Stimulated activated CD8-positive, alpha-beta memory T cell treated with anti-CD3 and anti-CD28 coated beads, Interleukin-4, amount 100 ng/mL, for 1 hour (primary cell): ENCODE measurements at places on chromosomes 2 and 18.

DNA sequence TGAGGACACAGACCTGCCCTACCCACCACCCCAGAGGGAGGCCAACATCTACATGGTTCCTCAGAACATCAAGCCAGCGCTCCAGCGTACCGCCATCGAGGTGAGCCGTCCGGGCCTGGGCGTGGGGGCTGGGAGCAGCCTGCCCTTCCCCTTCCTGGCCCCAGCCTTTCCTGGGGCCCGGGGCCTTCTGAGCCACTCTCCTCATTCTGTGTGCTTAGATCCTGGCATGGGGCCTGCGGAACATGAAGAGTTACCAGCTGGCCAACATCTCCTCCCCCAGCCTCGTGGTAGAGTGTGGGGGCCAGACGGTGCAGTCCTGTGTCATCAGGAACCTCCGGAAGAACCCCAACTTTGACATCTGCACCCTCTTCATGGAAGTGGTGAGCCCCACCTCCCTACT, 157.9 kb downstream of the DYSF start:
- DNase-seq = no peak

GRCh38 chr18:48121752-48122151, 191.3 kb upstream of the SMAD2 start:
- DNase-seq = no peak

- DNase-seq = no peak
Measured at GRCh38 chr2:141911485-141912066, 219.2 kb downstream of the LRP1B start.

DNA sequence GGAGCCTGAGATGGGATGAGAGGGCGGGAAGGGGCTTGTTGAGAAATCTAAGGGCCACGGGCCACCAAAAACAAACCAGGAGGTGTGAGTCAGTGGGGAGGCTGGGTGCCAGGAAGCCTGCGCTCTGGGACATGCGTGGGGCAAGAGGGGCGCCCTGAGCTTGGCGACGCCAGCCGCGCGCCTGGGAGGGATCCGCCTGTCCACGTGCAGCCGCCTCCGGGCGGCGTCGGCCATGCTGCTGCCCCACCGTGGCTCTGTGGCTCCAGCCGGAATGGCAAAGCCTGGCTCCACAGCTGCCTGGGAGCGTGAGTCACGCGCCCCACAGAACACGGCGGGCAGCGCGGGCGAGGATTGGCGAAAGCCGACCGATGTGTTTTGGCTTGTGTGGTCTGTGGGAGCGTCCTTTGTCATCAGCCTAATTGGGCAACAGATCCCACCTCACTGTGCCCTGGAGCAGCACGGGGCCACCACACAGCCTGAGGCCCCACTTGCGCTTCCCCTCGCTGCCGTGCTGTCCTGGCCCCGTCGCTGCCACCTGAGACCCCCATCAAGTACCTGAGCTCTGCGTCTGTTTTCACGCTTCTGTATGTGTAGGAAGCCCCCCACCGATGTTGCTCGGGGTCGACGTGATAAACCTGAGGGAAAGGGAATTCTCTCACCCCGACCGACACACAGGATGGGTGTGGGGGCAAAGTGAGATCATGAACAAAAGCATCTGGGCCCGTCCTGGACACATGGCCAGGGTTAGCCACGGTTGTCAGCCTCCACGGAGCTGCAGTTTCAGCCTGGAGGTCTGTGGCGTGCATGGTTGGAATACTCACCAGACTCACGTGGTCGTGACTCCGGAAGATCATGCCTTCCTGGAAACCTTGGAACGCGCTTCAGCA, 80.5 kb downstream of the NFATC1 start:
- DNase-seq = no peak

DNA sequence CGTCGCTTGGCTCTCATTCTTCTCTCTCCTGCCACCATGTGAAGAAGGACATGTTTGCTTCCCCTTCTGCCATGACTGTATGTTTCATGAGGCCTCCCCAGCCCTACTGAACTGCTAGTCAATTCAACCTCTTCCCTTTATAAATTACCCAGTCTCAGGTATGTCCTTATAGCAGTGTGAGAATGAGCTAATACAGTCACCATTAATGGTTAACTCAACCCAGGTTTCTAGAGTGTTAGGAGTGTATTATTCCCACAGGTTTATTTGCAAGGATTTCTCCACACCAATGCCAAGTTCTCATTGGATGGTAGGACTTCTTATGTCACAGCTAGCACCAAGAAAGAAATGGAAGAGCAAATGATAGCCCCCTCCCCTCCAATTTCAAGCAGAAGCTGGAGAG, 71.9 kb downstream of the DYNAP start:
- DNase-seq = no peak

GRCh38 chr2:101230541-101231001, 22.1 kb upstream of the CNOT11 start:
- no peak for DNase-seq

DNA sequence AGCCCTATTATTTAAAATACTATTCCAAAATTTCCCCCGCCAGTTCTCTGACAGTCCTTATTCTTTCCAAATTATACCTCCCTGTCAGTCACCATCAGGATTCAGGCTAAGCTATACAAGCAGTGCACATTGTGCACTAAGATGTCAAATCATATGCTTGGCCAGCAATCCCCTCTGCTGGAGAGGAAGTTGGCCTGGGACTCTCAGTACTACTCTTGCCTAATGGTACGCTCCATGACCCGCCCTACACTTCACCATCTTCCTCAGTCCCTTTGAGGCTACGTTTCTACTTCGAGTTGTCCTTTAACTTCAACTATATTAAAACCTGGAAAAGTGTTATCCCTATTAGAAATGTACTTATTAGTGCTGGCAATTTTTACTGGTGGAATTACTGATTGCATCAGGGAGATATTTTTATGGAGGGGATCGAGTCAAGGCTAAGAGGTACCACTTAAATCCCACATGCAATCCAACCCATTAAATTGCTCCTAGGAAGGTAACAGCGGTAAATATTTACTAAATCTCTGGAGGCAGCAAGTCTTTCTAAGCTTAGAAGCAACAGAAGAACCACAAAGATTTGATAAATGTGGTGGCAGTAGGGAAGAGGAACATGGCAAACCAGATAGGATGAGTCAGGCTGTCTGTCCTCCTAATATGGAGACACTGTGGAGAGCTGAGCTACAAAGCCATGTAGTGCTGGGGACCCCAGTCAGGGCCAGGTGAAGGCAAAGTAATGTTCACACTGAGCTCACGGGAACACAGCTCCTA, 2.7 kb downstream of the USP40 start:
- DNase-seq = no peak

- no peak for DNase-seq
Measured at GRCh38 chr2:20972110-20972509, 71.8 kb downstream of the APOB start.
